ENCODE measurements at places on chromosomes 16 and 17. TPM values are rescaled to one million over a fixed set of nuclear protein-coding genes. Genes with fewer than 3 reads are reported as not detected.

KRT40 gene
- not detected for total RNA-seq

CHP2 gene
- total RNA-seq = not detected

CENPT gene
- total RNA-seq = 28.3 TPM

ALOX12B gene
- total RNA-seq = not detected

KRT39 gene
- total RNA-seq = not detected

DNA sequence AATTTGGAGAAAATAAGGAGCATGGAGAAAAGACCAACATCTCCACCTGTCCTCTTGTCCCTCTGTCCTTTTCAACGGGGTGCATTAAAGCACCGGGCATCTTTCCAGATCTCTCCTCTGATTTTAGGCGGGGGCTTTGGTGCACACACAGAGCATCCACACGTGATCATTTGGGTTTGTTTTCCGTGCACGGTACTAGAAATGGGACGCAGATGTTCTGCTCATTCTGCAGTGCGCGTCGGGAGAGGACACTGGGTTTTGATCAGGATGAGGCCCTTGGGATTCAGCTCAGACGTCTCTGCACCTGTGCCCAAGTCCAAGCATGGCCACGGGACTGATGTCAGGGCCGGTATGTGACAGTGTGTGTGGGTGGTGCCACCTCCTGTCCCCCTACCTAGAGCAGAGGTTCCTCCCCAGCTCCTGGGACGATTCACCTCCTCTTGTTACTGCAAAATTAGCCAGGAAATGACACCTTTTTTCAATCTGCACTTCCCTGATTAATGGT, 31.9 kb downstream of the PDIA2 start:
- no peak for DNase-seq
- no peaks in the 10 kb centered on the region for H3K4me1 ChIP-seq
- no peaks in the 10 kb centered on the region for H3K27me3 ChIP-seq
- no peak overlapping the region for H3K4me3 ChIP-seq
- no peaks in the 10 kb centered on the region for H3K36me3 ChIP-seq

DNA sequence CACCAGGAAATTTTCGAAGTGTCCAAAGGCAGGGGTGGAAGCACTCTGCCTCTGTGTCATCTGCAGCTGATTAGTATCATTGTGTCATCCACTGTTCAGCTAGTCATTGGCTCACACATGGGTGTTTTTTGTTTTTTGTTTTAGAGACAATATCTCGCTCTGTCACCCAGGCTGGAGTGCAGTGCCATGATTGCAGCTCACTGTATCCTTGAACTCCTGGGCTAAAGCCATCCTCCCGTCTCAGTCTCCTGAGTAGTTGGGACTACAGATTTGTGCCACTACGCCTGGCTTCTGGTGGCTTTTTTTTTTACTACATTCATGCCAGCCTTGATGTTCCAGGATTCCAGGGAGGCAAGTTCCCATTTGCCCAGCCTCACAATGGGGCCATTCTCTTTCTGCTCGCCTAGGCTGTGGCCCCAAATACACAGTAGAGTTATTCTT, 32.5 kb upstream of the MYO18A start:
- H3K27me3 ChIP-seq = no peaks in the 10 kb centered on the region
- H3K4me3 ChIP-seq = no peak overlapping the region
- no peak for DNase-seq
- no peaks in the 10 kb centered on the region for H3K36me3 ChIP-seq

DNA sequence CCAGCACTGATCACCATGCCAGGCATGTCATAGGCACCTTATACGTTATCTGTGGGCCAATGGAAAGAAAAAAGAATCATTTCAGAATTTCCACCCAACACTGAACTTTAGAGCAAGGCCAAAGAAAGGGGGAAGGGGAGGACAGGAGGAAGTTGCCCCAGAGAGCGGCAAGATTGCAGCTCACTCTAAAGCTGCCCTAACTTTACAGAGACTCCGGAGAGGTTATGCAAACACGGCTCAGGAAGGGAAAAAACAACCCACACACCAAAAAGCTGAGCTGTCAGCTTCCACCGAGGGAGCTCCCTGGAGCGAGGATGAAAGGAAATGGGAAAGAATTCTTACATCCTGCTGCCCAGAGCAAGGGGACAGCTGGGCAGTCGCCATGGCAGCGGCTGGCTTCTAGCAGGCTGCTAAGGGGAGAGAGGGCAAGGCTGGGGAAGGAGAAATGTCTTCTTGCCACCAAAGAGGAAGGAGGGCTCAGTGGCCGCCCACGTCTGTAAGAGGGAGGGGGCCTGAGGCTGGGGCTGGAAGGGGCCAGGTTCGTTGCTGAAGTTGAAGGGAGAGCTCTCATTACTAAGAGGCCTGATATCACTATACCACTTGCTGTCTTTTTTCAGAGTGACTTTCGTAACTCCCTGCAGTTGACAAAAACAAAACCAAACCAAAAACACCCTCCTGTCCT, 18.2 kb downstream of the COTL1 start:
- H3K36me3 ChIP-seq = peaks cover 7% of the 10 kb centered on the region
- no peaks in the 10 kb centered on the region for H3K4me1 ChIP-seq
- peak overlapping the region; percentile 52 for H3K27ac ChIP-seq

DNA sequence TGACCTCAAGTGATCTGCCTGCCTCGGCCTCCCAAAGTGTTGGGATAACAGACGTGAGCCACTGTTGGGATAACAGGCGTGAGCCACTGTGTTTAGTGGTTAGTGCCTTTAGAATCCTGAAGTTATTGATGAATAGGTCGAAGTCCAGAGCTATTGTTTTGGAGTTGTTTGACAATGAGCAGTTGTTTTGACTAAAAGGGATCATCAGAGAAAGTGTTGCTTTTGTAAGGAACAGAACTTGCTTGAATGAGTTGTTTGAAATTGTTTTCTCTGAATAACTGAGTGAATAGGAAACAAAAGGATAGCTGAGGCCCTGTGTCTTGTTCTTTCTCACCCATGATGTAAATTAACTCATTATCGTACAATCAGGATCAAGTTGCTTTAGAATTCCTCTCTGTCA, 46.6 kb downstream of the PRPSAP2 start:
- no peaks in the 10 kb centered on the region for H3K36me3 ChIP-seq
- no peak overlapping the region for H3K27ac ChIP-seq
- no peak overlapping the region for H3K4me3 ChIP-seq

- no peak overlapping the region for H3K27ac ChIP-seq
- H3K4me3 ChIP-seq = no peak overlapping the region
- DNase-seq = no peak
- no peaks in the 10 kb centered on the region for H3K4me1 ChIP-seq
- no peaks in the 10 kb centered on the region for H3K27me3 ChIP-seq
Observed at GRCh38 chr16:77677129-77677528, 45.2 kb upstream of the NUDT7 start.

DNA sequence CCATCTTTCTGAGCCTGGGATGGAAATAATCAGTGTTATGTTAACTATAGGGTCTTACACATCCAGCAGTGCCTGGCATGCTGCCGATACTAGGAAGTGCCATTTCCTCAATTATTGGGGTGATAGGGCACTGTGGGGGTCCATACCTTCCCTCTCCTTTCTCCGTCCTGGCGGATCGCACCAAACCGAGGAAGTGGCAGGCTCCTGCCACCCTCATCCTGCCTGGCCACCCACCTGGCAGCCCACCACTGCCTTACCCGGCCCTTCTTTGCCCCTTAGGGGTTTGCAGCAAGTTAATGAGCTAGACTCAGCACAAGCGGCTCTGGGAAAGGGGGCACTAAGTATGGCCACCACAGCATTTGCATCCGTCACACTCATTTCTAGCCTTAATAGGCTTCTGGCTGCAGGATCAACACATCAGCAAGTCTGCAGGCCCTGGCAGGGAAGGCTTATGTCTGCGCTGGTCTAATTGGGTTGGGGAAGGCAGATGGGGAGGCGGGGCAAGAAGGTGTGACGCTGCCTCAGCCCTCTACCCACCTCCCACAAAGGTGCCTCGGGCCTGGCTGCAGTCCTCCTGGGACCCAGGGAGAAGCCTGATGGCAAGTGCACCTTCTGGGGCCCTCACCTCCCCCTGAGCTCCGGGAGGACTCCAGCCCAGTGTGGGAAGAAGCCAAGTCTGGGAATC, 28.6 kb downstream of the DCAKD start:
- H3K4me3 ChIP-seq = no peak overlapping the region
- H3K4me1 ChIP-seq = peaks cover 45% of the 10 kb centered on the region
- H3K27me3 ChIP-seq = no peaks in the 10 kb centered on the region
- no peak for DNase-seq
- no peak overlapping the region for H3K27ac ChIP-seq

GRCh38 chr17:4631431-4631830, 10.0 kb downstream of the ALOX15 start:
- H3K27me3 ChIP-seq = no peaks in the 10 kb centered on the region
- no peak overlapping the region for H3K27ac ChIP-seq
- H3K36me3 ChIP-seq = no peaks in the 10 kb centered on the region
- peaks cover 10% of the 10 kb centered on the region for H3K4me1 ChIP-seq
- H3K4me3 ChIP-seq = no peak overlapping the region
